ENCODE measurements at places on chromosomes 1 and 21.

DNA sequence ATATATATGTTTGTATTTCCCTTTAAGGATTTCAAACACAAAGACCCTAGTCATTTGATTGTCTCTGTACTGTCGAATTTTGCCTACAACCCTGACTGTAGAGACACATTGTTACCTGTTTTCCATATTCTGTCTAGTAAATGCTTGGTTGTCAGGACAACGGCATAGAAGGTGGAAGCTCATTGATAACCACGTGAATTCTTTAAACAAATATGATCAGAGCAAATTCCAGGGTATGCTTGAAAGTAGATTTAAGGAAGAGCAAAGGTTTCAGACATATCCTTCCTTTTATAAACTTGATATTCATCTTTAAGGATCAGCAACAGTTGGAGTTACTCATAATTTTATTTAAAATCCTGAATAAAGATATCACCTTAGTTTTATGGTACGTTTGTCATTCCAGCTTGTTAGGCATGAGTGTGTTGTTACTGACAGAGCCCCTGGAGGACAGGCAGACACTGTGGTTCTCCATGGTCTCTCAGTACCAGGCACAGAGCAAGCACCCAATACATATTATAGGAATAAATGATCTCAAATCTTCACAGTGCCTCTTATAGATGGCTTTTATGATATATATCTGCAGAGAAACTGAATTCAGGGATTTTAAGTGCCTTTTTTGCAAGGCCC, 203.2 kb downstream of the FGGY start:
- no peak for DNase-seq

DNA sequence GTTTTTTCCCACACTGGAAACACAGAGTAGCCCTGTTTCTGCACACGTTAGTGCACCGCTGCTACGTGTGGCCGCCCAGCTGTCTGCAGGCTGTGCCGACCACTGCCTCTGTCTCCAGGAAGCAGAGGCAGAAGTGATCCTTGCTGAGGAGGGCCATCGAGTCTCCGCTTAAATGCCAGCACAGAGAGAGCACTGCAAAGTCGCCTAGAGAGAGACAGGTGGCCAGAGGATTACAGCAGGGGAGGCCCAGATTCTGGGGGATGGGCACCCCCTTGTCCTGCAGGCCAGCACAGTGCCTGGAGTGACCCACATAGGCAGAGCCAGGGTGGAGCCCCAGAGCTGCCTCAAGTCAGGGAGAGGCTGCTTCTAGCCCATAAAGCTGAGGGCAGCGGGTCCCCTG, 6.1 kb downstream of the TPRG1L start:
- DNase-seq = no peak

- no peak for DNase-seq
These were observed 64.9 kb downstream of the RGS13 start for GRCh38 chr1:192700834-192701271.

GRCh38 chr1:183080406-183080805, 57.2 kb downstream of the LAMC1 start:
- DNase-seq = no peak

GRCh38 chr1:34833711-34834110, 25.8 kb downstream of the SMIM12 start:
- no peak for DNase-seq

DNA sequence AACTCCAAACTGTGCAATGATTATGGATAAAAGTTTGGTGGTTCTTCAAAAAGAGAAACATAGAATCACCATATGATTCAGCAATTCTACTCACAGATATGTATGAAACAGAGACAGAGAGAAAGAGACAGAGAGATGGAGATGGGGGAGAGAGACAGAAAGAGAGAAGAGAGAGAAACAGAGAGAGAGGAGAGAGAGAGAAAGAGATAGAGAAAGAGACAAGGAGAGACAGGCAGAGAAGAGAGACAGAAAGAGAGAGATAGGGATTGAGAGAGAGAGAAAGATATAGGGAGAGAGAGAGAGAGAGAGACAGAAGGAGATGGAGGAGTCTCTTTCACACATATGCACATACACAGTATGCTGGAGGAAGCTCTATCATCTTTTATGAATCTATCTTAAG, 87.8 kb downstream of the DISC1 start:
- DNase-seq = no peak

DNA sequence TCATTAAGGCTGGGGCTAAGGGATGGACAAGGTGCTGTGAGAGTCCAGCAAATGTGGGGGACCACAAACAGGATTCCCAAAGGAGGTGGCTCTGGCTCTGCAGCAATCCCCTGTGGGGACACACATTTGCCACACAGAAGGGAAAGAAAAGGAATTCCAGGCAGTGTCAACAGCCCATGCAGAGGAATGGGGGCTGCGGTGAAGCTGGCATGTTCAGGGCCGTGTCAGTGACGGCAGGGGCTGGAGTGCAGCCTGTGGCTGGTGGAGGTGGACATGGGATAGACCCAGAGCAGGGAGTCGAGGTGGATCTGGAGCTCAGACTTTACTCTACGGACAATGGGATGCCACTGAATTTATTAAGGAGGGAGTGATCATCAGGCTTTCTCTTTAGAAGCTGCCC, 183.2 kb downstream of the TRABD2B start:
- DNase-seq = no peak

DNA sequence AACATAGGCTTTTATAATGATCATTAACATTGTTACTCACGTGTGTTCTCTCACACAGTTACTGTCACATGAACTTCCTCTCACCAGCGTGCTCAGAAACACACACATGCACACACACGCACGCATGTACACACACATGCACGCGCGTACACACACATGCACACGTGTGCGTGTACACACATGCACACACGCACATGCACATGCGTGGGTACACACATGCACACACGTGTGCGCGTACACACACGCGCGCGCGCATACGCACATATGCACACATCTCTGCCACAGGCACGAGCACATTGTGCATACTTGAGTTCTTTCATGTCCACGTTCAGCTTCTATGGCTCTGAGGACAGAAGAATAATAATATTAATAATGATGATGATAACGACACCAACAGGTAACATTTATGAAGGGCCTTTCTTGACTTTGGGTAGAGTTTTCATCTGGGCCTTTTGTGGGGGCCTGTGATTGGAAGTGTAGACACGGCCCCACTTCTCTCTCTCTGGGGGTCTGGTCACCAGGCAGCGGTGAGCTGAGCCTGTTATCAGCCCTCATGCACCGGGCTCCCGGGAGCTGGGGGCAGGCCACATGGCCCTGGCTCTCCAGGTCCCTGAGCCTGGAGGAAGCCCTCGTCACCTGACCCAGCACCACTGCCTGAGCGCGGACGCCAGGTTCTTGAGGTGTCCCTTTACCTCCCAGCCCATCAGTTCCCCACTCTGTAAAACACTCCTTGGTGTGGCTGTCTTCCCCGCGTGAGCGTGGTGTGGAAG, 7.0 kb downstream of the EPHA8 start:
- DNase-seq = no peak

- no peak for DNase-seq
These were observed 45.3 kb upstream of the ITPKB start for GRCh38 chr1:226784081-226785049.

- peak; percentile 70 for DNase-seq
These were observed at the start of gene BMP8B for GRCh38 chr1:39788758-39789570. BMP8B (minus strand) TSS chr1:39788865; CDS start chr1:39788485, 380 bp downstream.

- DNase-seq = no peak
These were observed 424.6 kb upstream of the CHRM3 start for GRCh38 chr1:238961790-238962189.

GRCh38 chr1:119829625-119830024, 18.4 kb upstream of the REG4 start:
- no peak for DNase-seq

DNA sequence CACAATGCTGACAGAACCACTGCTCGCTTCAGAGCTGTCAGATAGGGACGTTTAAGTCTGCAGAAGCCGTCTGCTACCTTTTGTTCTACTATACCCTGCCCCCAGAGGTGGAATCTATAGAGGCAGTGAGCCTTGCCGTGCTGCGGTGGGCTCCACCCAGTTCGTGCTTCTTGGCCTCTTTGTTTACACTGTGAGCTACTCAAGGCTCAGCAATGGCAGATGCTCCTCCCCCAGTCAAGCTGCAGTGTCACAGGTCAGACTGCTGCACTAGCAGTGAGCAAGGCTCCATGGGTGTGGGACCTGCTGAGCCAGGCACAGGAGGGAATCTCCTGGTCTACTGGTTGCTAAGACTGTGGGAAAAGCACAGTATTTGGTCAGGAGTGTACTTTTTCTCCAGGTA, 47.1 kb downstream of the LEPR start:
- DNase-seq = no peak

- DNase-seq = no peak
These were observed 37.0 kb downstream of the BACH1 start for GRCh38 chr21:29335720-29336119.

DNA sequence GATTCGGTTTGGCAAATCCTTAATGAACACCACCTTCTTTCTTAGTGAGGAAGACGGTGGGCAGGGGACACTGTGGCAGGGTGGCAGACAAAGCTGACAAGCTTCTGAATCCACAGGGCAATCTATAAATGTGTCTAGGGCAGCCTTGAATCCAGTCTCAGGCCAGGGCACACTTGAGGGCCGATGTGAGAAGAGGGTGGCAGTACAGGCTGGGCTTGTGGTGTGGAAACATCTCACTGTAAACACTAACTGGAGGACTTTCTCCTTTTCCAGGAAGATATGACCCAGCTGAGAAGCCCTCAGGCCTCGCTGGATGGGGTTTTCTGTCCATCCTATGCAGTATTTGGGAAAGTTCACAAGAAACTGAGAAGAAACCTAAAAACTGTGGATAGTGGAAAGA, 46.5 kb downstream of the PKP1 start:
- no peak for DNase-seq

DNA sequence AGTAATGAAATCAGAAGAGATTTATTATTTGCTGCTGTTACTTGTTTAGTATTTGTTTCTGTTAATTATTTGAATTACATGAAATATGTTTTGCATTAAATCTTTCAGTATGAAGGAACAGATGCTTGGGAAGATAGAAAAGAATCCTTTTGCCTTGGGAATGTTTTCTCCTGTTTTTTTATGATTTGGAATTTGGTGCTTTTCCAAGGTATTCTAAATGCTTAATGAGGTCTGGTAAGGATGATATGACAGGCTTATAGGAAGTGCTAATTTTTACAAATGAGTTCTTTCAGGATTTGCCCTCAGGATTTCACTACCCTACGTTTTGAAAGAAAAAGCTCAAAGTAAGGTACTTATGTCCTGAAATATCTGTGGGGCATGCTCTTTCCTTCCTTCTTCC, 25.6 kb upstream of the ST6GALNAC3 start:
- DNase-seq = no peak

DNA sequence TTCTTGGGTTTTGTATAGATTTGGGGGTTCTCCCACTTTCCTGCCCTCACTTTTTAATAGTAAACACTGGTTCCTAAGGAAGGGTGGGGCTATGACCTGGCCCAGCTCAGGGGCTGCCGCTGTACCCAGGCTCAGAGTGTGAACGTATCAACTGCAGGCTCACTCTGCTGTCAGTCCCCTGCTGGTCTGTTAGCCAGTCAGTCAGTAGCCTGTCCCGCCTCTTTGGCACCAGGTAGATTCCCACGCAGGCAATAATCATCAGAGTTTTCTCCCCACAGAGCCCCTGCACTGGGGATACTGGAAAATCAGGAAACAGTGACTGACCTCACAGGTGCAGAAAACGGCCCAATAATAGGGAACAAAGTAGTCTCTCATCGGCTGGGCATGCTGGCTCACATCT, 15.0 kb upstream of the ALPL start:
- DNase-seq = no peak

DNA sequence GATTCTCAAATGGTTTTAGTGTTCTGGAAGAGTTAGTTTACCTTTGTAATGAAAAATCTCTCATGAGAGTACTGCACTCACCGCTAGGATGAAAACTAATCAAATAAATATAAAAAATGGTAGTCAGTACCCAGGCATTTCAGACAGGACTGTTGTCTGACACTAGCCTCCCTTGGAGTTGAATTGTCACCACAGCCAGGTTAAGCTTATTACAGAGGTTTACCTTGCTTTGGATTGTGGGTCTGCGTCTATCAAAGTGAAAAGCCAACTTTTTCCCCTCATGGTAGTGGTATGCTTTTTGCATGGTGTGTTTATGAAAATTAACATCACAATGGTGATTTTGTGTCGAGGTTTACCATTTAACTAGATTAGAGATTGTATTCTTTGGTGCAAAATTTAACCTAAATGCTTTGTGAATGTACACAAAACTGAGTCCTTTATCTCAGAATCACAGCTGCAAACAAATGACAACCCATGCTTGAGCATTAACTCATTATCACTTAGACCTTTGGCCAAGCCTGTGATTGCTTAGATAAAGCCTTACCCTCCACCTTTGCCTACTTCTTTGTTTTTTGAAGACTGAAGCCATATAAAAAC, 20.1 kb downstream of the RAP1A start:
- no peak for DNase-seq

DNA sequence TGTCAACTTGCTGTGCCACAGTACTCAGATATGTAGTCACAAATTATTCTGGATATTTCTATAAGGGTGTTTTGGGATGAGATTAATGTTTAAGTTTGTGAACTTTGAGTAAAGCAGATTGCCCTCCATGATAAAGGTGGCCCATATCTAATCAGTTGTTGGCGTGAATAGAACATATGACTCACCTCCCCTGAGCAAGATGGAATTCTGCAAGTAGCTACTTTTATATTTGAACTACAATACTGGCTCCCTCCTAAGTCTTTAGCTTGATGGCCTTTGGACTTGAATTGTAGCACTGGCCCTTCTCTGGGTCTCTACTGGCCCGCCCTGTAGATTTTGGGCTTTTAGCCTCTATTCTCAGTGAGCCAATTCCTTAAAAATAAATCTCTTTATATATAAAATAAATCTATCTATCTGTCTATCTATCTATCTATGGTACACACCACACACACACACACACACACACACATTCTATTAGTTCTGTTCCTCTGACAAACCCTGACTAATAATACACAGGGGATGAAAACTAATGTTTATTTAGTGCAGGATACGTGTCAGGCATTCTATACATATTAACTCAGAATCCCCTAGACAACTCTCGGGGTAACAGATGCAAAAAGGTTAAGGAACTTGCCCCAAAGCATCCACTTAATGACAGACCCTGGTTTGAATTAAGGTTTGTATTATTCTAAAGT, 37.9 kb upstream of the PDC start:
- DNase-seq = no peak

- DNase-seq = no peak
These were observed 732.6 kb upstream of the CHRM3 start for GRCh38 chr1:238653693-238654321.

GRCh38 chr1:233597489-233597901, 16.4 kb upstream of the KCNK1 start:
- DNase-seq = no peak

- no peak for DNase-seq
These were observed 27.5 kb downstream of the EPHA2 start for GRCh38 chr1:16128338-16128741.

DNA sequence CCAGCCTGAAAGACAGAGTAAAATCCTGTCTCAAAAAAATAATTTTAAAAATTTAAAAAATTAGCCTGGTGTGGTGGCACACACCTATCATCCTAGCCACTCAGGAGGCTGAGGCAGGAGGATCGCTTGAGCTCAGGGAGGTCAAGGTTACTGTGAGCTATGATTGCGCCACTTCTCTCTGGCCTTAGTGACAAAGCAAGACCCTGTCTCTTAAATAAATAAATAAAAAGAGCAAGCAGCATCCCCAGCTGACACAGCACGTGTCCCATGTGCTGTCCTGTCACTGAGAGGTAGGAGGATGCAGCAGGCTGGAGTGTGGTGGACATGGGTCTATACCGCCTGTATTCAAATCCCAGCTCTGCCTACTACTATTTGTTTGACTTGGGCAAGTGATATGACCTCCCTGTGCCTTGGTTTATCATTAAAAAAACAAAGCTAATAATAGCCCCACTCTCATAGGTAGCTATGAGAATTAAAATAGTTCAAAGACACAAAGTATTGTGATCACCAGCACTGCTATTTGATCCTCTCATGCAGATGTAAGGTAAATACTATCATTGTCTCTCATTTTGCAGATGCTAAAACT, 22.2 kb upstream of the ECE1 start:
- DNase-seq = no peak
